ENCODE measurements at places on chromosomes 3 and 15. TPM values are rescaled to one million over a fixed set of nuclear protein-coding genes. Genes with fewer than 3 reads are reported as not detected.

DNA sequence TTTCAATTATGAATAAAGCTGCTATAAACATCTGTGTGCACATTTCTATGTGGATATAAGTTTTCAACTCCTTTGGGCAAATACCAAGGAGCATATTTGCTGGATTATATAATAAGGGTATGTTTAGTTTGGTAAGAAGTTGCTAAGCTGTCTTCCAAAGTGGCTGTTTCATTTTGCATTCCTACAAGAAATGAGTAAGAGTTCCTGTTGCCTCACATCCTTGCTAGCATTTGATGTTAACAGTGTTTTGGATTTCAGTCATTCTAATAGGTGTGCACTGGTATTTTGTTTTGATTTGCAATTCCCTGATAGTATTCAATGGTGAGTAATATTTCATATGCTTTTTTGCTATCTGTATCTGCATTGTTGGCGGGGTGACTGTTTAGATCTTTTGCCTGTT is 120.7 kb upstream of the MDFIC2 start:
- DNase-seq, result no peak

DNA sequence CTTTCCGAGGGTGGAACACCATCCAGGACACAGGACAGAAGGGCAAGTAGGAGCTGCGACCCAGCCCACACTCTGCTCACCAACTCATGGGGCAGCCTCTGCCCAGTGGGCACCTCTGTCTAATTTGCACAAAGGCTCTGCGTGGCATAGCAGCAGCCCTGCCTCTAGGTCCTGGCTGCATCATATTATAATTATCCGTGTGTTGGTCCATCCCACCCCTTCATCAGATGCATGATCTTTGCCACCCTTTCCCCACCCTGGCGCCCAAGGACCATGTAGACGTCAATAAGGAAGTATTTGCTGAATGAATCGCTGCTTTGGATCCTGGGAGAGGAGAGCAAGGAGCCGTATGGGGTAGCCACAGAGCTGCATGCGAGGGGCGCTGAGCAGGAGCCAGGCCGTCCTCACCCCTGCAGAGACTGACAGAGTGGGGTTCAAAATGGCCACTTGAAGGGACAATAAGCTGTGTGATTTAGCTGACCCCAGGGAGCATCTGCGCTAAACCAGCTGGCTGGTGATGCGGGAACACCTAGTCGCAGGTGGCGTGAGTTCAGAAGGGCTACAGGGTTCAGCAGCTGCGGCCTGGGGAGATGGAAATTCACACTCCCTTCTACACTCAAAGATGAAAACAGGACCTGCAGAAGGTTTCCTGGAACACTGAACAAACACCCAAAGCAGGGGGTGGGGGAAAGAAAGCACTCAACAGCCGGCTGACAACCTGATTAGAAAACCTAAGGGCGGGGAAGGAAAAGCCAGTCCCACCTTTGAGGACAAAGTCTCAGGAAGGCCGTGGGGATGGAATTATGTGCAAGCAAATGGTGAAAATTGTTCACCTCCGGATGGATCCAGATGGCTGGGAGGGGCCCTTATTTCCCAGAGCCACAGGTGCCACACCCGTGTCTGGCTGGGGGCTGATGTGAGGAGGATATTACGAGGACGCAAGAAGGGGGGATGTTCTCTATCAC is 6.4 kb downstream of the MGLL start:
- peak; percentile 66 for DNase-seq

- no peak for DNase-seq
Observed at GRCh38 chr3:141491929-141492328, 5.1 kb downstream of the RASA2 start.

The FAM43A gene
- total RNA-seq, result 8.9 TPM

The KLF15 gene
- 28.1 TPM for total RNA-seq

The CCDC54 gene
- not detected for total RNA-seq

The SPINK8 gene
- total RNA-seq, result not detected

The RTP3 gene
- not detected for total RNA-seq

The CPNE9 gene
- 0.37 TPM for total RNA-seq

The INSYN1 gene
- 13.8 TPM for total RNA-seq

The SENP7 gene
- 16.5 TPM for total RNA-seq

The XCR1 gene
- total RNA-seq, result 0.66 TPM

The ARHGEF26 gene
- total RNA-seq, result 56.7 TPM

Data from mucosa of gallbladder (tissue), 1 donor.